ENCODE measurements at places on chromosomes 12 and 14.

GRCh38 chr12:93427779-93428564 is 13.8 kb downstream of the UBE2N start:
- no peak for DNase-seq

GRCh38 chr12:4190366-4191063 is 83.0 kb upstream of the CCND2 start:
- DNase-seq, result no peak

- no peak for DNase-seq
Measured at GRCh38 chr12:76450690-76451089, 102.5 kb upstream of the BBS10 start.

DNA sequence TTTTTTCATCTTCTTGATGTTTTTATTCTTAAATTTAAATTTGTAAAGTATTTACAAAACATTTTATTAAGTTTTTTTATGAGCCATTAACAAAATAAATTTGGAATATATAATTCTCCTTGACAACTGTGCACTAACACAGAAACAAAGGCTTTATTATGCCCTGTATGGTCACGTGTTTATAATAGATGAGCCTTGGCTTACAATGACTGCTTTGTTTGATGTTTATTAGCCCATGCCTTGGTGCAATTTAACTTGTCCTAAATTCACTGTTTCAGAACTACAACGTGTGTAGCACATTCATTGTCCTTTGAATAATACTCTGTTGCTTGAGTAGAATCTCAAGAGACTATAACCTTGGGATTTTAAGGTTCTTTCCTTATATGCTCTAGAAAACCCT is 59.8 kb downstream of the CNTN1 start:
- DNase-seq, result no peak

DNA sequence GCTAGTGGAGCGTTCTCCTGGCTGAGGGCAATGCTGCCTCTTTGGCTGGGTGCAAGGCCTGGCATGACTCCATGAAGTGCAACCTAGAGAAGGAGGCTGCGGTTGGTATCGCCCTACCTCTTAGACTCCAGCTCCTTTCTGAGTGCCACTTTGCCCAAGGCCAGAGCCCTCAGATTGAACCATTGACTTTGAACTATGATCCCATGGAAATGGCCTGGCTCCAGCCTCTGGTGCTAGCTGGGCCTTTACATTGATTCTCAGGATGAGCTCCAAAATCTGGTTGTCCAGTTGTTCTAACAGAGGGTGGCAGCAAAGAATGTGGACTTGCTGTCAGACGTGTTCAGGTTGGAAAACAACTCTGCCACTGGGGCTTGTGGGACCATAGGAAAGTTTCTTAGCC is 16.1 kb upstream of the SMOC1 start:
- DNase-seq, result no peak

DNA sequence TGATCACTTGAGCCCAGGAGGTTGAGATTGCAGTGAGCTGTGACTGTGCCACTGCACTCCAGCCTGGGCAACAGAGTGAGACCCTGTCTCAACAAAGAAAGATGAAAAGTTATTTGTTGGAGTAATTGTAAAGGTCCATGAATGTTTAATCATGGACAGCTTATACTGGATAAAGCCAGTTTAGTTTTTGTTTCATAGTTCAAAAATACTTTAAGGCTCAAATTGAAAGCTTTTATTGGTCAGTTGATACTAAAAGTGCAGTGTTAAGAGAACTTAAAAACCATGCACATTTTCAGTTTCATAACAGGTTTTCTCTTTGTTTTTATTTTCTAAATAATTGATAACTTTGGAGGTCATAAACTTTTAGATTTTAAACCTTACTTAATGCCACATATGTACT is 108.4 kb downstream of the MON2 start:
- no peak for DNase-seq

DNA sequence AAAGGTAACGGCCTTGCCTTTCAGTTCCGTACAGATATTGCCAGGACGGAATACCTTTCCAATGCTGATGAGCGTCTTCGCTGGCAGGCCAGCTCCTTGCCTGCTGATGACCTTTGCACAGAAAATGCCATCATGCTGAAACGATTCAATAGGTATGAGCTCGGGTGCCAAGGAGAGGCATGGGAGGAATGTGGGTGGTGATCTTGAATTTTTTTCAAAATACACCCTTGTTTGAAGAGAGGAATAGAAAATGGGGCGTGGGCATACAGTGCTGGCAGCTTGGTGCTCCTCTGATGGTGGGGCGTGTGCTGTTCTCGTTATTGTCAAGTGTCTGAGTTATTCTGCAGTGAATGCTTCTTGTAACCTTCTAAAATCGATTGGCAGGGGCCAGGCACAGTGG is 52.5 kb downstream of the HSP90AA1 start:
- no peak for DNase-seq

DNA sequence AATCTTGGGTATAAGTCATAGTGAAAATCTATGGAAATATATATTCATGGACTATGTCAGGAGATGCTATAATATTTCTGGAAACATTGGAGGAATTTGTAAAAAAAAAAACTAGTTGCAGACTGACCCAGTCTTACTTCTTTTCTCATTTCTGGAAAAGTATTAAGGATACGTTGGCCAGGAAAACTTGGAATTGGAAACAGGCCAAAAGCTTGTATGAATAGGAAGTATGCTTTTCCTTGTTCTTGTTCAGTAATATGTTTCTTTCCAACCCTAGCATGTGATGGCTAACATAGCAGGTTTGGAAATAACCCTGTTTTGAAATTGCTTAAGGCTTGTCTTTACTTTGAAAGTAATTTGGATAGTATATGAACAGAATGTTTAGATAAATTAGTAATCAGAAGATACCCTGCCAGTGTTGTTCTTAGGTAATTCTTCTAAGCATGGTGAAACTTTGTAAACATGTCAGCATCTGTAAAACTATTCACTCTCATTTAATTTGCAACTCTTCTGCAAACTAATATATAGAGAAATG is 316.2 kb downstream of the NPAS3 start:
- DNase-seq, result no peak

GRCh38 chr12:117098361-117099217 is 627 bp downstream of the TESC start:
- DNase-seq, result no peak

GRCh38 chr12:6312529-6313325 is 2.2 kb downstream of the PLEKHG6 start:
- DNase-seq, result no peak

- no peak for DNase-seq
Measured at GRCh38 chr14:85125291-85125670, 404.7 kb upstream of the FLRT2 start.

GRCh38 chr14:67429510-67430205 is 17.7 kb upstream of the PLEK2 start:
- DNase-seq, result no peak

- DNase-seq, result no peak
Measured at GRCh38 chr12:76878099-76878898, 520 bp downstream of the CSRP2 start.

DNA sequence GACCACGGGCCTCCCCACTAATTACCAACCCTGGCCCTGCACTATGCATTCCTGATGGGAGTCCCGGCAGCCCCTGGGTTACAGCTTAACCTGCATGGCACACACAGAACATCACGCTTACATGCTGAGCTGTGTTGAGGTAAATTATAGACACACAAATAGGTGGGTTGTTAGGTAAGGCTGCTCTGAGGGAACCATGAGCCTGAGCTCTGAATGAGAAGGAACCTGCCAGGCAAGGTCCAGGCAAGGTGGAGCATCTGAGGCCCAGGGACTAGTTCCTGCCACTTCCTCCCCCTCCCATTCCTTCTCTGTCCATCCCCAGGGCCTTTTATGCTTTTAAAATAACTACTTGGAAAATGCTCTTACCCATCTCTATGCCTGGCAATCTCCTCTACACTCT is 82.7 kb upstream of the ESRRB start:
- no peak for DNase-seq

DNA sequence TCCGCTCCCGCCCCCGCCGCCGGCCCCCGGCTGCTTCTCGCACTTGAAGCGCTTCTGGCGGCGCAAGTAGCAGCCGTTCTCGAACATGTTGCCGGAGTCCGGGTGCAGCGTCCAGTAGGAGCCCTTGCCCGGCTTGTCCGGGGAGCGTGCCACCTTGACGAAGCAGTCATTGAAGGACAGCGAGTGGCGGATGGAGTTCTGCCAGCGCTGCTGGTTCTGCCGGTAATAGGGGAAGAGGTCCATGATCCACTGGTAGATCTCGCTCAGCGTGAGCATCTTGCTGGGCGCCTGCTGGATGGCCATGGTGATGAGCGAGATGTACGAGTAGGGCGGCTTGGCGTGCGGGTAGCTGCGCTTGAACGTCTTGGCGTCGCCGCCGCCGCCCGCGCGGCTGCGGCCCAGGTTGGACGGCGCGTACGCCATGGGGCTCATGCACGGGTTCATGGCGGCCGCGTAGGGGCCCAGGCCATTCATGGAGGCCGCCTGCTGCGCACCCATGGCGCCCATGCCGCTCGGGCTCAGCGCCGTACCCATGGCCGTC is 3.0 kb downstream of the FOXA1 start:
- no peak for DNase-seq

GRCh38 chr12:117528538-117528937 is 167.1 kb upstream of the NOS1 start:
- DNase-seq, result no peak

GRCh38 chr14:63510538-63510937 is 32.6 kb downstream of the PPP2R5E start:
- peak; percentile 37 for DNase-seq

- DNase-seq, result no peak
Measured at GRCh38 chr12:130764475-130765185, 48.5 kb upstream of the RIMBP2 start.

DNA sequence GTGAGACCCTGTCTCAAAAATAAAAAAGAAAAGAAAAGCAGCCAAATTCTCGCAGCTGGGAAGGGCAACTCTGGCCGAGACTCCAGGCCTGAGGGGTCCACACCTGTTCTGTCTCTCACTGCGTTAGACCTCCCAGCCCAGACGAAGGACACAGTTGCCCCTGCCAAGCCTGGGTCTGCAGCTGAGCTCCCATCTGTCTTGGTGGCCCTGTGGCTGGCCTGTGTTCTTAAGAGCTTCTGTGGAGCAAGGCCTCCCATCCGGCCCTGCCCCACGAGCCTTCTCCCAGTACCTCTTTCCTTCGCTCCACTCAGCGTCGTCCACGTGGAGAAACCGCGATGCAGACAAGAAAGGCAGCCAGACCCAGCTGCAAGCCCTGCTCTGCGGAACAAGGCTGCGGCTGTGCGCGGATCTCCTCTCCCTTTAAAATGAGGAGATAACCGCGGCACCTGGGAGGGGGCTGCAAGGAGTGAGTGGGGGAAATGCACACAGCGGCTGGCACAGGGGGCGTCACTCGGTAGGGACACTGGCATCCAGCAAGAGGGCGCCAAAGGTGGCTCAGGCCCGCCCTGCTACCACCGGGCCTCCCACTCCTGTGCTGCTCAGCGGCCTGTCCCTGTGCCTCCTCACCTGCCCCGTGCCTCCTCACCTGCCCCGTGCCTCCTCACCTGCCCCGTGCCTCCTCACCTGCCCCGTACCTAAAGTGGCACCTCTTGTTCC is 42.4 kb downstream of the LRRC74A start:
- no peak for DNase-seq

DNA sequence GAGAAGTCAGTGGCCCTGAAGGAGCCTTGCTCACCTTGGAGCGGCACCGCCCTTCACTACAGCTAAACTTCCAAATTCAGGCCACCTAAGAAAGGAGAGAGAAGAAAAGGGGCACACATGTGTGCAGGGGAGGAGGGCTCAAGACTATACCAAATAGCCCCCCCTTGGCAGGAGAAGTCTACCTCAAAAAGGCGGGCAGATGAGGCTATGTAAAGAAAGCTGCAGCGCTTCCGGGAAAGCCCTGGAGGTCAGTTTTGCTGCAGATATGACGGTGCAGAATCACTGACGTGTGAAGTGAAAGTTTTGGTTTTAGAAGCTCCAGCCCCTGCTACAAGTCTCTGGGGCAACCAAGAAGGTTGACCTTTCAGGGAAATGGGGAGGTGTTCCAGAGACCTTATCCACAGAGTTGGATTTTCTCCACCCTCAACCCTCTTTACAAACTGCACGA is 48.2 kb upstream of the PNMA1 start:
- peak; percentile 35 for DNase-seq

DNA sequence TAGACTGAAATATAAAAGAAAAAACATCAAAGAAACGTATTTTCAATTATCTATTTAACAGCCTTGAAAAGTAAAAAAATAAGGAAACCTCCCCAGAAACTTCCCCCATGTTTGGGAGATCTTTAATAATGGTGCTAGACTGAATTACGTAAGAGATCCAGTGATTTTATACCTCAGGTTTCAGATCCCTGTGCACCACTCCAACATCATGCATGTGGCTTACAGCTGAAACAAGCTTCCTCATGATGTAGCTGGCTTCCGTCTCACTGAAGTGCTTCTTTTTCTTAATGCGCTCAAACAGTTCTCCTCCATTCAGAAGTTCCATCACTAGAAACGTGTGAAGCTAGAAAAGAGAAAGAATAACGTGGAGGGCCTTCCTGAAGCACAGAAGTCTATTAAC is 78.0 kb upstream of the TTC7B start:
- DNase-seq, result no peak

- DNase-seq, result no peak
Measured at GRCh38 chr14:50014809-50015430, 101.5 kb downstream of the VCPKMT start.

- no peak for DNase-seq
Measured at GRCh38 chr12:15863984-15864383, 18.2 kb upstream of the STRAP start.

- DNase-seq, result no peak
Measured at GRCh38 chr14:92785667-92786426, 8.3 kb upstream of the GOLGA5 start.

DNA sequence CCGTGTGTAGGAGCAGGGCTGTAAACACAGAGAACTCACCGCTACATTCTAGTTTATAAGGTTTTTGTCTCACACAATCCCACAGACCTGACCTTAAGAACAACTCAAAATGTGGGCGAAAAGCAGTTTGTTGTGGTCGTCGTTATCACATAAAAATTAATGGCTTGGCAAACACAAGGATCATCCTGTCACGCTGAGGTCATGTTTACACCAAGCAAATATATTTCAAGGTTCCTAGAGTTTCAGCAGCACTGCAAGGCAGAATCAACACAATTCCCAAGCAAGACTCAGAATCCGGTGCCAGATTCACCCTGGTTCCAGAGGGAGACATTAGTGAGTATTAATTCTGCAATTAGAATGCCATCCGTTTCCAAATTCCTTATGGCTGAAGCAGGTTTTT is 30.1 kb upstream of the MAP1LC3B2 start:
- DNase-seq, result no peak

DNA sequence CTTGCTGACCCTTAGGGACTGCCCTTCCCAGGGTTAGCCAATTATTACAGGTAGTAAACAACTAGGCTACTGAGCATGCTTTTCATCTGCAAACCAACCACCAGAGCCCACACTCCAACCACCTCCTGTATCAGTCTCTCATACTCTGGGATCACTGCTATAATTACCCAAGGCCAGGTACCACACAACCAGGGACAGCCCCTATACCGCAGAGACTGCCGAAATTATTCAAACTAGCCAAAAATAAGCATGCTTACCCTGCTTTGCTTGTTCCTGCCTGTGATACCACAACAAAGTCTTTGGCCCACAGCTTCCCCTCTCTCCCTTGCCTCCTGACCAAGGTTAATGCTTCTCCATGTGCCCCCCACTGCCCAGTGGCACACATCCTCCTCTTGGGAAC is 197.6 kb upstream of the SRRM4 start:
- no peak for DNase-seq

- DNase-seq, result no peak
Measured at GRCh38 chr12:21300632-21301031, 34.1 kb downstream of the SLCO1A2 start.

GRCh38 chr12:117830471-117830870 is 138.3 kb downstream of the KSR2 start:
- DNase-seq, result no peak

GRCh38 chr12:113399490-113399889 is 4.2 kb downstream of the SDS start:
- DNase-seq, result no peak
